Activated naive CD4-positive, alpha-beta T cell treated with anti-CD3 and anti-CD28 coated beads, Interleukin-2, amount 50 U/mL, for 72 hours (primary cell): ENCODE measurements at places on chromosomes 2 and 18. TPM values are rescaled to one million over a fixed set of nuclear protein-coding genes. Genes with fewer than 3 reads are reported as not detected.

GRCh38 chr2:127020536-127020935 lies 86.4 kb downstream of the BIN1 start:
- no peak for DNase-seq

GRCh38 chr2:21650569-21650968 lies 526.8 kb downstream of the TDRD15 start:
- no peak for DNase-seq

DNA sequence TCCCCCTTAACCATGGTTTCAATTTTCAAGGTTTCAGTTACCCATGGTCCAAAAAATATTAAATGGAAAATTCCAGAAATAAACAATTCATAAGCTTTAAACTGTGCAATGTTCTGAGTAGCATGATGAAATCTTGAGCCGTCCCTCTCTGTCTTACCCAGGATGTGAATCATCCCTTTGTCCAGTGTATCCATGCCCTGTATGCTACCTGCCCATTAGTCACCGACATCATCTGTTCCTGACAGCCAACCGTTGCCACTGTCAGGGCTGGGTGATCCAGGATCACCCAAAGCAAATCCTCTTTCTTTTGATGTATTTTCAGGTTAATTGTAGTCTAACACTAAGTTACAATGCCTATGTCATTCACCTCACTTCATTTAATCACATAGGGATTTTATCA lies 15.7 kb upstream of the OLA1 start:
- DNase-seq, result no peak

Gene RAX
- 0.56 TPM for total RNA-seq

- no peak for DNase-seq
Observed at GRCh38 chr18:24089076-24089475, 49.8 kb upstream of the CABYR start.
